ENCODE measurements at places on chromosomes 12 and 14. TPM values are rescaled to one million over a fixed set of nuclear protein-coding genes. Genes with fewer than 3 reads are reported as not detected.
A peak's percentile ranks its signal among the peaks of the same experiment; 100 is the strongest.

DNA sequence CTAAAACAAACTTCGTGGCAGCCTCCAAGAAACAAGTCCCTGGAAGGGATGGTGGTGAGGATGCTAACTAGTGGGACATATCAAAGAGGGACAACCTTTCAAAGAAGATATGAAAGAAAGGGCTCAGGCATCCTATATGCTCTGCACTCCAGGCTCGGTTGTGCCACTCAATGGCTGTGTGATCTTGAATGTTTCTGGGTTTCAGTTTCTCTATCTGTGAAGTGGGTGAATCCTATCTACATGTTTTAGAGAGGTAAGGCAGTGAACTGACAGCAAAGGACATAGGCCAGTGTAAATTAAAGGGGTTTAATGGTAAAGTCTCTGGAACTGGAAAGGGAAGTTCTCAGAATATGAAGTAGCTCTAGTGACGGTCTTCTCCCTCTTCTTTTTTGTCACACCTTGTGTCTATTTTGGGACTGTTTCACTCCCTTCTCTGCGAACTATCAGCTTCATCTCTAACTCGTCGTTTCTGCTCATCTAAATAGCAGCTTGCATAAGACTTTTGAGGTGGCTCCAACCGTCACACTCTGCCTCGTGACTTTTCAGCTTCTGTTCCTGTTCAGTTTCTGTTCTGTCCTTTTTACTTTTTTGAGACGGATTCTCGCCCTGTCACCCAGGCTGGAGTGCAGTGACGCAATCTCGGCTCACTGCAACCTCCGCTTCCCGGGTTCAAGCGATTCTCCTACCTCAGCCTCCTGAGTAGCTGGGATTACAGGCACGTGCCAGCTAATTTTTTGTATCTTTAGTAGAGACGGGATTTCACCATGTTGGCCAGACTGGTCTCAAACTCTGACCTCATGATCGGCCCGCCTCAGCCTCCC is 273.6 kb downstream of the SUDS3 start:
- no peak for DNase-seq
- no peak overlapping the region for H3K27ac ChIP-seq
- no peaks in the 10 kb centered on the region for H3K27me3 ChIP-seq

- H3K4me1 ChIP-seq = no peaks in the 10 kb centered on the region
- peak; percentile 16 for DNase-seq
- H3K4me3 ChIP-seq = no peak overlapping the region
- no peak overlapping the region for H3K27ac ChIP-seq
- no peaks in the 10 kb centered on the region for H3K36me3 ChIP-seq
These were observed 183.4 kb upstream of the PPFIA2 start for GRCh38 chr12:81942594-81942993.

DNA sequence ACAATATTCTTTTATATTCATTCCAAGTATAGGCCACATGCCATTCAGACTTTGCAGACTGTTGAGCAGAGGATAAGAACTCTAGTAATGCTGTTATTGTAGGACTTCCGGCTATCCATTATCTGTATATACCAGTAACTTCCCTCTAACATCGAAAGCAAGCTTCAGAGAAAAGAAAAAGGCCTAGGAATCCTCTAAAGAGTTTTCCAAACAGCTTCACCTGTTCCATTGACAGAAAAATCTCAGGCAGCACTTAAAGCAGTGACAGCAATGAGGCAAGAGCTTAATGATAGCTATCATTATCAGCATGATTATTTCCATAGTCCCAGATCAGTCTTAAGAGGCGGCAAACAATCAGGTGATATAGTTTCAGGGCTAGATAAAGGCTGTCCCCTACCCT is 1.8 kb downstream of the CPNE8 start:
- H3K4me1 ChIP-seq = peaks cover 10% of the 10 kb centered on the region
- H3K27ac ChIP-seq = peak overlapping the region; percentile 98
- no peaks in the 10 kb centered on the region for H3K36me3 ChIP-seq

DNA sequence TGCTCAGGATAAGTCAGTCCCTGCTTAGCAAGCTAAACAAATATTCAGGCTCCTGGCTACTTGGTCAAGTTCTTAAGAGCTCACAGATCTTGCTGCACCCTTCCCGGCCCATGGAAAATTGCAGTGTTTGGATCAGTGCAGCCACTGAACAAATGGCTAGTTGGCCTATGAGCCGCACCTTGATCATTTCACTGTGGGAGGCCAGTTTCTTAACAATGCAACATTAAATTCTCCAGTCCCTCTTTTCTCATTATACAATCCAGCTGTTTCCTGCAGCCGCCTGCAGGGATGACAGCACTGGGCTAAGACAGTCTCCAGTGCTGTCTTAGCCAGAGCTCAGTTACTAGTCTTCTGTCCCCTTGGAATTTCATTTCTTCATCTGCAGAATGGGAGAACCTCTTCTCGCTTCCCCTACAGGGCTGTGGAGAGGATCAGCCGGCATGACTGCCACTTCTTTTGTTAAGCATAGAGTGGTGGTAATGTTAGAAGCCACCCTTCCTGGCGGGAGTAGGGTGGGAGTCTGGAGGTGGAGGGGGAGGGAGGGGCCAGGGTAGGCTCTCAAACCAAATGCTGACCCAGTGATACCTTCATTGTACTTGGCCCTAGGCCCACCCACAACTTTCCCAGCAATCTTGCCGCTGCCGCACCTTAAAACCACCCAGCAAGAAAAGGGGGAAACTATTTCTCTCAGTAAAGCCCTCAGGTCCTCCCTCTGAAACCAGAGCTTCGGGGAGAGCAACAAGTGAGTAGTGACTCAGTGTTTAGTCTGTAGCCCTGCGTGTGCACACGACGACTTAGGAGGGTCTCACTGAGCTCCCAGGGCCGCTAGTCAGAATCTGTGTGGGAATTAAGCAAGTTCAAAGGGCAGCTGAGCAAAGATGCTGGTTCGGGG is 145.7 kb downstream of the NUAK1 start:
- H3K36me3 ChIP-seq = no peaks in the 10 kb centered on the region
- H3K4me1 ChIP-seq = peaks cover 23% of the 10 kb centered on the region
- no peak overlapping the region for H3K4me3 ChIP-seq
- H3K27me3 ChIP-seq = peaks cover 9% of the 10 kb centered on the region

- H3K4me3 ChIP-seq = no peak overlapping the region
- H3K36me3 ChIP-seq = no peaks in the 10 kb centered on the region
- H3K4me1 ChIP-seq = peaks cover 87% of the 10 kb centered on the region
- DNase-seq = peak; percentile 92
These were observed 92.1 kb downstream of the LRRC74A start for GRCh38 chr14:76918256-76918781.

DNA sequence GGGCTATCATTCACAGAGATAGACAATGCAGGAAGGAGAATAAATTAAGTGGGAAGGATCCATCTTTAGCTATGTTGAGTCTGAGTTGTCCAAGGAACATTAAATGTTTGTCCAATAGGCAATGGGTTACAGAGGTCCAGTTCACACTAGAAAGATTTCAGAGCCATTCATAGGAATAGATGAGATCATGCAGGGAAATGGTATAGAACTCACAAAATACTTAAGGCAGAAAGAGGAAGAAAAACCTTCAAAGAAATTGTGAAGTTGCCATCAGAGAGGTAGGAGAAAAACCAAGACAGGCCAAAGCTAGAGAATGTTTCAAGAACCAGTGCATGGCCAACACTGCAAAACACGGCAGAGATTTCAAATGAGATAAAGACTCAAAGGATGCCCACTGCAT is 94.1 kb downstream of the PHLDA1 start:
- H3K4me3 ChIP-seq = no peak overlapping the region
- no peaks in the 10 kb centered on the region for H3K4me1 ChIP-seq
- no peaks in the 10 kb centered on the region for H3K36me3 ChIP-seq
- H3K27ac ChIP-seq = no peak overlapping the region

GRCh38 chr14:58919217-58919616 is 269.2 kb upstream of the DAAM1 start:
- H3K4me3 ChIP-seq = no peak overlapping the region
- no peak for DNase-seq
- H3K27me3 ChIP-seq = no peaks in the 10 kb centered on the region
- no peaks in the 10 kb centered on the region for H3K36me3 ChIP-seq
- H3K27ac ChIP-seq = no peak overlapping the region

GRCh38 chr12:131035245-131035681 is 81.6 kb downstream of the ADGRD1 start:
- no peak overlapping the region for H3K27ac ChIP-seq
- H3K36me3 ChIP-seq = no peaks in the 10 kb centered on the region
- DNase-seq = peak; percentile 45
- peaks cover 8% of the 10 kb centered on the region for H3K4me1 ChIP-seq
- H3K27me3 ChIP-seq = peaks cover 2% of the 10 kb centered on the region
- no peak overlapping the region for H3K4me3 ChIP-seq

- H3K4me1 ChIP-seq = no peaks in the 10 kb centered on the region
- H3K4me3 ChIP-seq = no peak overlapping the region
- no peak for DNase-seq
- no peaks in the 10 kb centered on the region for H3K27me3 ChIP-seq
These were observed 137.9 kb downstream of the NAV3 start for GRCh38 chr12:77968571-77968970.

DNA sequence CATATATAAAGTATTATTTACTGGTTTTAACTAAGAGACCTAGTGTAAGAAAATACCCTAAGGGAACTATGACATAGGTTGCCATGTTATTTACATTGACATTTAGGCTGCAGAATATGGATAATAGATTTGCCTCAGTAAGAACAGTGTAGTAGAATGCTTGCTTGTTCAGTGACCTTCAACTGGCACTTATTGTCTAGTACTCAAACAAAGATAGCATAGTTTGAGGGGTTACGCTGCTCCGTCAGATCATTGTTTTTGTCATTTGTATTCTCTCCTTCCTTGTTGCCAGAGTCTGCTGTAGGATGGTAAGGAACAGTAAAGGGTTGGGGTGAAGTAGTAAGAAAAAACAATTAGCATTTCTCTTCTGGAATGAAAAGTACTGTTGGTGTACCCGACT is 33.2 kb downstream of the TOGARAM1 start:
- H3K36me3 ChIP-seq = peaks cover 4% of the 10 kb centered on the region
- no peaks in the 10 kb centered on the region for H3K27me3 ChIP-seq
- no peak for DNase-seq
- no peak overlapping the region for H3K27ac ChIP-seq
- no peaks in the 10 kb centered on the region for H3K4me1 ChIP-seq

GRCh38 chr14:94058674-94059138 is 22.3 kb downstream of the DDX24 start:
- no peaks in the 10 kb centered on the region for H3K4me1 ChIP-seq
- H3K27ac ChIP-seq = no peak overlapping the region
- H3K27me3 ChIP-seq = no peaks in the 10 kb centered on the region
- H3K36me3 ChIP-seq = peaks cover 86% of the 10 kb centered on the region
- no peak overlapping the region for H3K4me3 ChIP-seq
- no peak for DNase-seq

- H3K4me1 ChIP-seq = peaks cover 5% of the 10 kb centered on the region
- DNase-seq = no peak
- no peak overlapping the region for H3K27ac ChIP-seq
- no peaks in the 10 kb centered on the region for H3K36me3 ChIP-seq
- H3K4me3 ChIP-seq = no peak overlapping the region
These were observed 1365.7 kb downstream of the AACS start for GRCh38 chr12:126430921-126431320.

DNA sequence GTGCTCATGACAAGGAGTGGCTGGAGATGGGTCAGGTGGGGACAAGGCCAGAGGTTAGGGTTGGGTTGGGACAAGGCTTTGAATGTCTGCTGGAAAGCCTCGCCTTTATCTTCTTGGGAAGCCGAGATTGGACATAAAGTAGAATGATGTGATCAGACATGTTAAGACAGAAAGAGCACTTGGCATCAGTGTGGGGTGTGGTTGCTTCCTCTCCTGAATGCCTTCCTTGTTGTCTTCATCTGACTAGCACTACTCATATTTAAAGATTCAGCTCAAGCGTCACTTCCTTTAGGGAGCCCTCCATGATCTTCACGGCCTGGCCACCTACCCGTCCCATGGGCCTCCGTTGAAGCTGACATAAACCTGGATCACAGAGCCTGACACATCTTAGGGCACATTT is 14.8 kb upstream of the C12orf75 start:
- H3K4me1 ChIP-seq = no peaks in the 10 kb centered on the region
- H3K36me3 ChIP-seq = no peaks in the 10 kb centered on the region
- no peak for DNase-seq
- no peaks in the 10 kb centered on the region for H3K27me3 ChIP-seq

- peak overlapping the region; percentile 32 for H3K4me3 ChIP-seq
- H3K4me1 ChIP-seq = peaks cover 63% of the 10 kb centered on the region
- H3K27me3 ChIP-seq = peaks cover 19% of the 10 kb centered on the region
- peak; percentile 79 for DNase-seq
- H3K27ac ChIP-seq = peak overlapping the region; percentile 84
- H3K36me3 ChIP-seq = no peaks in the 10 kb centered on the region
These were observed 43.9 kb upstream of the FBRSL1 start for GRCh38 chr12:132445884-132446632.

DNA sequence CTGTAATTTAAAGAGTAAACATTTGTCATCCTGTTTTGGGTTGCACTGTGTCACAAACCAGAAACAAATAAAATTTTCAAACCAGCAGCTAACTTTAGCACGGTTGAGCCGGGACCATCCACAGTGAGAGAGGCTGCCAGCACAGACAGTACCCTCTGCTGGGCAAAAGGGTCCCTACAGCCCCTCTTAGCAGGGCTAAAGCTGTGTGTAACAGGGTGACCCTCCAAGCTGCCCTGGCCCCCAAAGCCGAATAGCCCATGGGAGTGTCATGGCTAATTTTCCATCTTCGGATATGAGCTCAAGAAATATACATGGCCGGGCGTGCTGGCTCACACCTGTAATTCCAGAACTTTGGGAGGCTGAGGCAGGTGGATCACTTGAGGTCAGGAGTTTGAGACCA is 157.1 kb upstream of the GRIN2B start:
- H3K4me3 ChIP-seq = no peak overlapping the region
- H3K27me3 ChIP-seq = no peaks in the 10 kb centered on the region
- no peak for DNase-seq
- H3K27ac ChIP-seq = no peak overlapping the region
- H3K36me3 ChIP-seq = no peaks in the 10 kb centered on the region
- no peaks in the 10 kb centered on the region for H3K4me1 ChIP-seq

DNA sequence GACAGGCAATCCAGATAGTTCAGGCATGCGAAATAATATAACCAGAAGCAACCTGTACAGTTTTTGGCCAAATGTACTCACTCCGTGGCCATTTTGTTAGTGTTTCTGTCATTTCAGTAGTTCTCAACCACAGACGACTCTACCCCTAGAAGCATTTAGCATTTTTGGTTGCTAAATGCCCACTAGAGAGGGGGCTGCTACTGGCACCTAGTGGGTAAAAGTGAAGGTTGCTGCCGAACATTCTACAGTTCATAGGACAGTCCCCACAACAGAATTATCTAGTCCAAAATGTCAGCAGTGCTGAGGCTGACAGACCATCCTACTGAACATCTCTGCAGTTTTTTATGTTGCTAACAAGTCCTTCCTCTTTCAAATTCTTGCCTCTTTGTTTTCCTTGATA is 107.4 kb downstream of the TSHR start:
- H3K4me1 ChIP-seq = no peaks in the 10 kb centered on the region
- no peak overlapping the region for H3K27ac ChIP-seq
- H3K4me3 ChIP-seq = no peak overlapping the region
- DNase-seq = peak; percentile 10
- H3K27me3 ChIP-seq = no peaks in the 10 kb centered on the region
- no peaks in the 10 kb centered on the region for H3K36me3 ChIP-seq

The HELB gene
- total RNA-seq = 2.8 TPM

The RDH16 gene
- total RNA-seq = 0.27 TPM

The NAV3 gene
- 34.6 TPM for total RNA-seq

The HSP90AA1 gene
- total RNA-seq = 115 TPM

The KRT3 gene
- not detected for total RNA-seq

The PDZRN4 gene
- total RNA-seq = 4.6 TPM

Data from muscle of leg (tissue), 16 donors.